ENCODE measurements at places on chromosomes 7 and 10. TPM values are rescaled to one million over a fixed set of nuclear protein-coding genes. Genes with fewer than 3 reads are reported as not detected.

GRCh38 chr7:148670807-148671206 is 27.9 kb upstream of the CUL1 start:
- DNase-seq = no peak

DNA sequence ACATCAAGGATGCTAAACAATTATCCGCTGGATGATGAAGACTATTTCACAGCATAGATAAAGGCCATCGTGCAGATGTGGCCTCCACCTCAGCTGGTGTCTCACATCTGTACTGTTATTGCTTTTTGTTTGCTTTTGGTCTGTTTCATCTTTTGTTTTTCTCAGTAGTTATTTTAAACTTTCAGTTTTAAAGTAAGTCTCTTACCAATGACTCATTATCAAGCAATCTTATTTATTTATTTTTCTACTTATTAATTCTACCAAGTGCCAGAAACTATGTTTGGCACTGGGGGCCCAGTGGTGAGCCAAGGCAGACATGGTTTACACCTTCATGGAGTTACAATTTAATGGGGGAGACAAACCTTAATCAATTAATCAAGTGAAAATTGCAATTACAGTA is 250.9 kb upstream of the TMEM72 start:
- DNase-seq = no peak

DNA sequence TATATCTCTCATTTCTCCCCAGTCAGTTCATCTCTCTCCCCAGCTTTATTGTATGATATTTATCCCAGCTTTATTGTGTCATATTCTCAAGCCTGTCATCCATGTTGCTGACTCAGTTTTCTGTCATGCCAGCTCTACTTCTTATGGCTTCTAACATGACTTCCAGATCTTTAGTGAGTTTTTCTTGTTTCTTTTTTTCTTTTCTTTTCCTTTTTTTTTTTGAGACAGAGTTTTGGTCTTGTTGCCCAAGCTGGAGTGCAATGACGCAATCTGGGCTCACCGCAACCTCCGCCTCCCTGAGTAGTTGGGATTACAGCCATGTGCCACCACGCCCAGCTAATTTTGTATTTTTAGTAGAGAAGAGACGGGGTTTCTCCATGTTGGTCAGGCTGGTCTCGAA is 28.7 kb upstream of the CALU start:
- no peak for DNase-seq

DNA sequence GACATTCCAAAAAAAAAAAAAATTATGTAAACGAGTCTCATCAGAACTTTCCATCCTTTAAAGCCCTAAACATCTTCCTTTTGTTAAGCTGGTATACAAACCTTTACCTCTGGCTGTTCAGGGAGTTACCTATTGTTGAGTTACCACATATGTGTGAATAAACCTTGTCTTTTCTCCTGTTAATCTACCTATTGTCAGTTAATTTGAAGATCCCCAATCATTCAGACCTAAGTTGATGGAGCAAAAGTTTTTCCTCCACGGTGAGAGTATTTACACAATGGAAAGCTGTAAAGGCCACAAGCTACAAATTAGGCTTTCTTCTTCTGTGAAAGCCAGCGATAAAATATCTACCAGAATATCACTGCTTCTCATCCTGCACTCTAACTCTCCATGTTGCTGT is 80.3 kb downstream of the SKAP2 start:
- DNase-seq = no peak

GRCh38 chr10:124614003-124614659 is 130.0 kb downstream of the FAM53B start:
- no peak for DNase-seq

DNA sequence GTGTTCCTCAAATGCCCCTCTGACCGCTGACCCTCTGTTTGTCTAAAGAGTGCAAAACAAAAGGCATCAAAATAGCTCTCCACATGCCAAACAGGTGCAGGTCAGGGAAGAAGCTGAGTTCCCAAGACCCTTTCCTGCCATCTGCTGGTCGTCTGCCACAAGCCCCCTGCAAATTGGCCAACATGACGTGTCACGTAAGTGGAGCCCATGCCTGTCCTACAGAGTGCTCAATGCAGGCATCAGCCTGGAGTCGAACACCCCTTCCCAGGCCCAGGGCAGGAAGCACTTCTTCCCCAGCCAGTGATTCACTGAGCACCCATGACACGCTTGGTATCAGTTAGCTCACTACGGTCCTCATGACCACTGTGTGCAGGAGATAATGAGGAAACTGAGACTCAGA is 14.1 kb downstream of the TMEM72 start:
- no peak for DNase-seq

GRCh38 chr7:727104-727805 is at the start of gene PRKAR1B:
Gene PRKAR1B (minus strand): TSS chr7:727281. CDS start chr7:711505, 15,776 bp downstream.
- DNase-seq = no peak

CAMK2B gene
- 87.2 TPM for total RNA-seq

DNA sequence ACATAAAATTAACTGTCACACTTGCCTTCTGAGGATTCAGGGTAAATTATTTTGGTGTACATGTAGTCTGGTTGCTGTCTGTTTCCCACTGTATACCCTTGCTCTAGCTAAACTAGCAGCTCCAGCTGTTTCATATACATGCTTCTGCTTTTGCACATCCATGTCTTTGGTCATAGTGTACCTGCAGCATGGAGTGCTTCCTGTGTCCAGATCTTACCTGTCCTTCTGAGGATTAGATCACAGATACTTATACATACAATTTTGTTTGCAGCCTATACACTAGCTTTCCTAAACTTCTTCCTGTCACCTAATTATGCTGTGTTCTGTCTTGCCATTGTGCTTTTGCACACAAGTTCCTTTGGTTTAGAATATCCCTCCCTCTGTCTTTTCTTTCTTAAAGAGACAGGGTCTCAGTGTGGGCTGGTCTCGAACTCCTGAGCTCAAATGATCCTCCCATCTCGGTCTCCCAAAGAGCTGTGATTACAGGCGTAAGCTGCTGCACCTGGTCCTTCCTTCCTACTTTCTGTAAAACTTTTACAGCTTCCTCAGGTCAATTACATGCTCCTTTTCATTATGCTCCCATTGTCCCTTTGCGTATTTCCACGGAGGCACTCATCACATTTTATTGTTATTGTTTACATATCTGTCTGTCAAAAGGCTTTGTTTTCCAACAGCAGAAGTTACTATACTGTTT is 33.8 kb downstream of the TPST1 start:
- DNase-seq = no peak

- peak; percentile 31 for DNase-seq
Observed at GRCh38 chr7:2029936-2030335, 202.8 kb downstream of the MAD1L1 start.

UNC5B gene
- total RNA-seq = 12.2 TPM

SEMA3D gene
- 1.1 TPM for total RNA-seq

HOXA11 gene
- total RNA-seq = not detected

SEPHS1 gene
- 27.8 TPM for total RNA-seq

DNA sequence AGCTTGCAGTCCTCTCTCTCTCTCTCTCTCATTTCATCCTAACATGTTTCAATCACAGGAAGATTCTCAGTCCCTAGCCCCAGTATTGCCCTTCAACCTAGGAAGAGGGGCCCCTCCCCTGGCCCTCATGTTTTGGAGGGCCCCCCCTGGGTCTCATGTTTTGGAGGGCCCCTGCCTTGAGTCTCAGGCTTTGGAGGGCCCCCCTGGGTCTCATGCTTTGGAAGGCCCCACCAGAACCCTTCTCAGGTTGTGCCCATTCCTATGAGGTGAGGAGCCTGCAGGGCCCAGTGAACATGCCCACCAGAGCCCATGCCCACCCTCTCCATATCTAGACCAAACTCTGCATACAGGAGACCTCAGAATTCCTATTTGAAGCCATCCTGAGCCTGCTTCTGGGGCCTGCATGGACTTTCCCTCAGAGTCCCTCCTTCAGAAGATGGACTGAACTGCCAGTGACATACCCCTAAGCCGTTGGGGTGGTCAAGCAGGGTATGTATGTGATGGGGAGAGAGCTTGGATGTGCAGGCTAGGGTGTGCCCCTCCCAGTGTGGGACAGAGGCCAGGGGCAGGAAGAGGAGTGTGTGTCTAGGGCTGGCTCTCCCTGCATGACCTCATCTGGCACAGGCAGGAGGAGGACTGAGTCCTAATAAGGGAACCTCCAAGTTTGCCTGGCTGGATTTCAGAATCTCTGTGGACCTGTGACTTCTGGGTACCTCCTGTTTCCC is 8.1 kb upstream of the VDAC2 start:
- peak; percentile 87 for DNase-seq

PIK3AP1 gene
- 6.9 TPM for total RNA-seq

- DNase-seq = no peak
Observed at GRCh38 chr10:33386926-33387325, 52.5 kb upstream of the NRP1 start.

DNA sequence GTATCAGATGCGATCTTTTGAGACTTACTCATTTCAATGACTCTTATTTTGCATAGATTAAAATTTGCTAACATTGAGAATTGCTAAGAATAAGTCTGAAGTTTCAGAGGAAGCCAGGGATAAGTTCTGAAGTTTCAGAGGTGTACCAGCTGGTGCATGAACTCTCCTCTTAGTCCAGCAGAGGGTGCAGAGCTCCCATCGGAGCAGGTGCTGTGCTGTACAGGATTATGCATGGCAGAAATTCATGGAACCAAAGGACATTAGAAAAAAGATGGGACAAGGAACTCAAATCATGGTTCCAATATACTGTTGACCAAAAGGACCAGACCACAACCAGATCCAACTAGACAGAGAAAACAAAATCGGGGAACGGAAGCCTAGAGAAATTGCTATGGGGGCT is 41.9 kb downstream of the MGAM2 start:
- no peak for DNase-seq

ENO4 gene
- 0.46 TPM for total RNA-seq

ARHGAP21 gene
- total RNA-seq = 52.3 TPM

- peak; percentile 71 for DNase-seq
Observed at GRCh38 chr10:114266521-114266920, 27.5 kb downstream of the VWA2 start.

DNA sequence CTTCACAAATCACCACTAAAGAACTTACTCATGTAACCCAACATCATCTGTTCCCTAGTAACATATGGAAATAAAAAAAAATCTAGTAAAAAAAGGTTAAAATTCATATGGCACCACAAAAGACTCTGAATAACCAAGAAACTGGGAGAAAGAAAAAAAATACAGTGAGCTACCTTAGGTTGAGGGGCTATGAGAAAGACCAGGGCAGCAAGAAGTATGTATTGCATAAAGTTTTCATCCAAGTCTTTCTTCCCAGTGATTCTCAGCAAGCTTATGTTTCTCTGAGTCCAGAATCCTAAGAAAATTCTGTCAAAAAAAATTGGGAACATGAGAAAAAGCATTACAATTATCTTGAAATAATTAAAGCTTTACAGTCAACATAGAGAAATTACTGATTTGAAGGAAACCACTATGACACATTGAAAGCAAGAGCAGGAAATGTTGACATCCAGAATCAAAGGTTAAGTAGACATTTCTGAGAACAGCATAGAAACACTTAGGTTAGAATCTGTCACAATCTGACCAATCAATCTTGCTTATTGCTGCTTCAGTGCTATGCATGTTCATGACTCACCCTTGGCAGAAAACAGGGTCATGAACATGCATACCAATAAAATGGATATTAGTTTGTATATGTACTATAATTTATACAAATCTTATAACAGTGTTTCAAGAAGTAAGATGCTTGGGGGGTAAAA is 494.0 kb upstream of the POT1 start:
- no peak for DNase-seq

Measured in Right ventricle myocardium superior (tissue), 1 donor.